ENCODE measurements at places on chromosomes 2 and 18. TPM values are rescaled to one million over a fixed set of nuclear protein-coding genes. Genes with fewer than 3 reads are reported as not detected.

- no peak for DNase-seq
- no peak overlapping the region for H3K27ac ChIP-seq
- no peaks in the 10 kb centered on the region for H3K27me3 ChIP-seq
- H3K4me1 ChIP-seq = no peaks in the 10 kb centered on the region
- no peaks in the 10 kb centered on the region for H3K36me3 ChIP-seq
Observed at GRCh38 chr2:202023198-202023903, 10.3 kb upstream of the FZD7 start.

DNA sequence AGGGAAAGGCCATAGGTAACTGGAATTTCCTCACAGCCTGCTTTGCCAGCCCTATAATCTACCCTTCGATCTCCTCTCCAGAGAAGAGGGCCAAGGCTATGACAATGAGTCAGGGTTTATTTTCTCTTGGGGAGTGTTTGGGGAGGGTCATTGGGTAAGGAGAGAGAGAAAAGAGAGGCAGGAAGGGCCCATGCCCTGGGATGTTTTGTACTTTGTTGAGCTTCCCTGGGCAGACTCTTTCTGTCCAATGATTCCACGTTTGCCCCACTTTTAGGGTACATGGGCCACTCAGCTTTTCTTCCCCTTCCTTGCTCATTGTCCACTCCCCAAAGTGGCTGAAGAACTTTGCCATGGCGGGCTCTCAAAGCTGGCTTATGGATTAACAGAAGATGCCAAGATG, 224.2 kb downstream of the ALK start:
- H3K4me1 ChIP-seq = no peaks in the 10 kb centered on the region
- no peaks in the 10 kb centered on the region for H3K27me3 ChIP-seq
- no peak overlapping the region for H3K4me3 ChIP-seq
- no peak overlapping the region for H3K27ac ChIP-seq

DNA sequence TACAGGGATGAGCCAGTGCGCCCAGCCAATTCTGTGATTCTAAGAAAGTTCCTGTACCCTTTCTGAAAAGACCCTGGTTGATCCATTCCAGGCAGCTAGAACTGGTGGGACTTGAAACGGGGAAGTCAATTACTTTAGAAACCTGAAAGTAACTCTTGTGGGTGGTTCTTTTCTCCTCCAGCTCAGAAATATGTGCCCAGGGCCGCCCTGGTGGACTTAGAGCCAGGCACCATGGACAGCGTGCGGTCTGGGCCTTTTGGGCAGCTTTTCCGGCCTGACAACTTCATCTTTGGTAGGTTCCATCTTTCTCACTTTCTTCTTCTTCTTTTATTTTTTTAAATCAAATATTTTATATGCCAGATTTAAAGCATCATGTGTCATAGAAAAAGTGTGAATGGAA, 2.7 kb downstream of the TUBB6 start:
- no peaks in the 10 kb centered on the region for H3K36me3 ChIP-seq
- no peak overlapping the region for H3K4me3 ChIP-seq
- DNase-seq = no peak

- no peaks in the 10 kb centered on the region for H3K36me3 ChIP-seq
- H3K4me3 ChIP-seq = no peak overlapping the region
- no peaks in the 10 kb centered on the region for H3K4me1 ChIP-seq
- no peak overlapping the region for H3K27ac ChIP-seq
Observed at GRCh38 chr2:40592218-40592617, 140.3 kb upstream of the SLC8A1 start.

DNA sequence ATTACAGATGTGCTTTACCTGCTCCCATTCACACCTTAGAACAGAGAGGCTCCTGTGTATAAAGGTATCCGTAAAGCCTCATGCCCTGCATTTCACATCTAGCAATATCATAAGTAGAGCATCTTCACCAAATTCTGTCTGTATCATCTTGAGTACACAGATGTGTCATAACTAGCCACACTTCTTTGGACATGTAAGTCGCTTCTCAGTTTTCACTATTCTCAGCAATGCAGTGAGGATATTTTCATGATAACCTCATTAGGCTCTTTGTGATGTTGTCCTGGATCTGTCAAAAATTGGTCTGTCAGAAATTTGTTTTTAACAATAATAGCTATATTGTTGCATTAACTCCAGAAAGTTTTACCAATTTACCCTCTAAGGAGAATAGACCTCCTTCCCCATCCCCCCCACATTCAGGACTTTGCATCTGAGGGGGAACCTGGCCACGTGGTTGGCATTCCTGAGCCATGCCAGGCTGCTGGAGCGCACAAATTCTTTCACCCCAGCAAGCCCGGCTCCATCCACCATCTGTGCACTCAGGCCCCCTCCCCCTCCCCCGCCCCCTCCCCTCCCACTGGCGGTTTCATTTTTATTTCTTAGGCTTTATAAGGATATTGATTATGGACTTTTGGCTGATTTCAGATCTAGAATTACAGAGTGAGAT, 34.1 kb downstream of the AGAP1 start:
- no peak for DNase-seq
- no peaks in the 10 kb centered on the region for H3K36me3 ChIP-seq
- no peak overlapping the region for H3K4me3 ChIP-seq
- H3K4me1 ChIP-seq = no peaks in the 10 kb centered on the region
- H3K27me3 ChIP-seq = no peaks in the 10 kb centered on the region
- no peak overlapping the region for H3K27ac ChIP-seq

DNA sequence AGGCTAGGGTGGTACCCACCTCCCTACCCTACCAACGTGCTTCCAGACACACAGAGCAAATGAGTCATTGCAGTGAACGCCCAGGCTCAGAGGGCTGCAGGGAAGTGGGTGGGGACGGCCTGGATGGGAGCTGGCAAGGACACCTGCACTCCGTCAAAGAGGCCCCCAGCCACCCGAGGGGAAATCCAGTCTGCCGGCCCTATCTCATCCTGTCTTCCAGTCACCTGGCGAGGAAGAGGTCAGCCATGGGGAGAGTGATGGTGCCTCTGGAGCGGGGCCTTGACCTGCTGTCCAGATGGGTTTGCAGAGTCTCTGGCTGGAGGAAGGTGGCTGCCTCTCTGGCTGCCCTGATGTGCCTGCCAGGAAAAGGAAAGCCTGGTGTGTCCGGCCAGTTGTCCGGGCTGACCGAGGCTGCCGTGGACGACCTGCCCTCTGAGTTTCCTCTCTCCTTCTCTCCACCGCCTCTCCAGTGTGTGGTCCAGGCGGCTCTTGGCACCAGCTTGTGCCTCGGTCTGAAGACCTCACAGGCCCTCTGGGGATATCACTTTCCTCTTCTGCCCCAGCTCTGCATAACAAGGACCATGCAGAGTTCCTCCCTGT, 209.7 kb upstream of the COPS8 start:
- H3K27ac ChIP-seq = no peak overlapping the region
- no peaks in the 10 kb centered on the region for H3K27me3 ChIP-seq
- no peaks in the 10 kb centered on the region for H3K36me3 ChIP-seq

GRCh38 chr2:53177327-53177726, 590.3 kb upstream of the CHAC2 start:
- no peaks in the 10 kb centered on the region for H3K4me1 ChIP-seq
- DNase-seq = no peak
- no peaks in the 10 kb centered on the region for H3K27me3 ChIP-seq
- no peak overlapping the region for H3K27ac ChIP-seq
- H3K36me3 ChIP-seq = no peaks in the 10 kb centered on the region
- H3K4me3 ChIP-seq = no peak overlapping the region

- no peak overlapping the region for H3K27ac ChIP-seq
- H3K4me1 ChIP-seq = no peaks in the 10 kb centered on the region
- no peaks in the 10 kb centered on the region for H3K27me3 ChIP-seq
- no peaks in the 10 kb centered on the region for H3K36me3 ChIP-seq
- H3K4me3 ChIP-seq = no peak overlapping the region
Observed at GRCh38 chr2:109147405-109147804, 18.4 kb downstream of the SH3RF3 start.

DNA sequence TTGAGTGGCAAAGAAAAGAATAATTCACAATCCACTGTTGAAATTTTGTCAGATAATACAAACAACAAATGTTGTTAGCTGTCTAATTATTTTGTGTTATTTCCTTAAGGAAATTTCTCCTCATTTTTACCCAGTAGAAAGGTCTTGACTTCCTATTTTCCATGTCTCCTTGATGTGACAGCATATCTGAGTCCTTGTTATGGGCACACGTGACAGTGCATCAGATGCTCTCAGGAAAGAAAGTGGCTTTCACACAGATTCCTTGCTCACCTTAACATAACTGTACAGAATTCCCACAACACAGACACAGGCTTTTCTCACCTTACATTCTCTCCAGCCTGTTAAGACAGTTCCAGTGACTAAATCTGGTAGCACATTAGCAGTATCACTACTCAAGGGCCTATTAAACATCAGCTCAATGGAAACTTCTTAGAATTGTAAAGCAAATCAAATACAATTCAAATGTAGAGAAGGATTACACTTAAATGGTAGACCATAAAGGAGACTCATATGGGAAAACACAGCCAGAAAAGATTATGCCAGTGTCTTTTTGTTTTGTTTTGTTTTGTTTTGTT, 30.2 kb upstream of the GPR55 start:
- no peak for DNase-seq
- H3K36me3 ChIP-seq = no peaks in the 10 kb centered on the region
- no peak overlapping the region for H3K4me3 ChIP-seq
- no peak overlapping the region for H3K27ac ChIP-seq
- peaks cover 39% of the 10 kb centered on the region for H3K27me3 ChIP-seq
- H3K4me1 ChIP-seq = peaks cover 11% of the 10 kb centered on the region

The CHRNG gene
- total RNA-seq = not detected

The MAP2 gene
- 6.4 TPM for total RNA-seq

The FMNL2 gene
- 31.4 TPM for total RNA-seq

The SERPINB4 gene
- not detected for total RNA-seq

The ITGA4 gene
- total RNA-seq = 30.8 TPM

Measured in transverse colon (tissue), 4 donors.